ENCODE measurements at places on chromosomes 12 and 14. TPM values are rescaled to one million over a fixed set of nuclear protein-coding genes. Genes with fewer than 3 reads are reported as not detected.

DNA sequence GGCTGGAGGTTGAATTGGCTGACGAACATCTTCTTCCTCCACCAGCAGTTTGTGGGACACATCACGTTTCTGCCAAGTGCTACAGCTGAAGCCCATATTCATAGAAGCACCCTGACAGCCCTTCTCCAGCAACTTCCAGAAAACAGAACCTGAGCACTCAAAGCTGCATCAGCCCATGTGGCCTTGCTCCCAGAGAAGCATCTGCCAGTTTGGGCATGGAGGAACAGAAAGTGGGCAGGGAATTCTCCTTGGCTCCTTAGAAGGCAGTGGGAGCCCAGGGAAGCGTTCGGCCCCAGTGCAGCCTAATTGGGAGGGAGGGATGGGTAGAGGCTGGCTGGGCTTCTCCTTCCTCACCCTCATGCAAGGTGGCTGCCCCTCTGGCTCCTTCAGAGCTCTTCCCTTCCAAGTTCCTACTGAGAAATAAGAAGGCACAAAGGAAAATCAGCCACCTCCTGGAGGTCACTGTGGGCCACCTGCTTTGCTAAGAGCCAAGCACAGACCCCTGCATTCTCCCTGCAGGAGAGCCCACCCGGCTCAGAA is 4.1 kb upstream of the NGB start:
- H3K4me1 ChIP-seq, result no peaks in the 10 kb centered on the region
- H3K27me3 ChIP-seq, result peaks cover 17% of the 10 kb centered on the region
- H3K36me3 ChIP-seq, result peaks cover 17% of the 10 kb centered on the region

The NGB gene
- polyA plus RNA-seq, result not detected

DNA sequence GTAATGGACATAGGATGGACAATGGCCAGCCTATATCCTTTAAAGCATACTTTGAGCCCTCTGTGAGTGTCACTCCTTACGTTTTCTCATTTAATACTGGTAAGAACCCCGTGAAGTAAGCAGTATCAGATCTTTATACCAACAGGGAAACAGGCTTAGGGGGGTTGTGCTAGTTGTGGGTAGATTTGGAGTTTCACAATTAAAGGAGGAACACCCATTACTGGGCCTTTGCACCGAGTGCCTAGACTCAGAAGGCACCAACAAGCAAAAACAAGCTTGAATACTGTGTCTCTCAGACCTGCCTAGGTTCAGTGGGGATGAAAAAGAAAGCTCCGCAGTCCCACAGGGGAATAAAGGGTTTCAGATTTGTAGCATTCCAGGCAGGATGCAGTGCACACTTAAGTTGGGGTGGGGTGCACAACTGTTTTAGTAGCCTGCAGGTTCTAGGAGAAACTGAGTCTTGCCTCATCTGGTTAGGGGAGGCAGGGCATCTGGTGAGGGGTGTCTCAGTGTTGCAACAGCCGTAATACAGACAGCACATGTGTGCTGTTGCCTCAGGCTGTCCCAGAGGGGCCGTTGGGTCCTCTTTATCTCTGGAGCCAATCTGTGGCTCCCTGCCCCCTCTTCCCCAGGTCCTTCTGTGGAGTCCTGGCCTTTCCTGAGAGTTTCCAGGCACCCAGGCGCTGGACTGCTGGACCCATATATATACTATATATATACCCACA is 51.2 kb downstream of the IRAK3 start:
- DNase-seq, result peak; percentile 40
- H3K4me3 ChIP-seq, result no peak overlapping the region
- peaks cover 76% of the 10 kb centered on the region for H3K4me1 ChIP-seq

The LRRK2 gene
- polyA plus RNA-seq, result 47.7 TPM

- no peak overlapping the region for H3K27ac ChIP-seq
- no peaks in the 10 kb centered on the region for H3K27me3 ChIP-seq
- no peak overlapping the region for H3K4me3 ChIP-seq
- no peaks in the 10 kb centered on the region for H3K4me1 ChIP-seq
These were observed 78.4 kb downstream of the PTPRR start for GRCh38 chr12:70842136-70842535.

The TMPRSS12 gene
- polyA plus RNA-seq, result not detected
